ENCODE measurements at places on chromosomes 6 and 20.
A peak's percentile ranks its signal among the peaks of the same experiment; 100 is the strongest.

GRCh38 chr20:20594171-20594530 lies 118.3 kb downstream of the RALGAPA2 start:
- no peak for DNase-seq

- peak; percentile 54 for DNase-seq
Measured at GRCh38 chr6:11264100-11264499, 31.6 kb upstream of the NEDD9 start.

GRCh38 chr6:16371401-16371800 lies 133.0 kb downstream of the GMPR start:
- DNase-seq, result no peak

GRCh38 chr20:34242879-34243278 lies 1.7 kb downstream of the ASIP start:
- DNase-seq, result no peak

DNA sequence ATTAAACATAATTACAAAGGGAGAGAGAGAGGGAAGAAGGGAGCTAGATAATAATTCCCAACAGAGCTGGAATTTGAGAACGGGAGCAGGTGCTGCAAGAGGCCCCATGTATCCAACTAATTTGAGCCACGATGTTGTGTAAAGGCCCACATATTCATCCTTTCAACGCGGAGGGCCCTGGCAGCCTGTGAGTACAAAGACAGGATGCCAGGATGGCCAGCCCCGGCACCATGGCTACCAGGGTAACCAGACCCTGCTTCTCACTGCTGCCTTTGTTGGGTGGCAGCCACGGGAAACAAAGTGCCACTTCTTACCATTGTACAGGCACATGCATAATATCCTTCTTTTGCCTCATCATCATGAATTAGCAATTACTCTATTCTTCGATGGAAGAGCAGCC lies 492.0 kb upstream of the NRSN1 start:
- DNase-seq, result no peak
